ENCODE measurements at places on chromosomes 4 and X.

DNA sequence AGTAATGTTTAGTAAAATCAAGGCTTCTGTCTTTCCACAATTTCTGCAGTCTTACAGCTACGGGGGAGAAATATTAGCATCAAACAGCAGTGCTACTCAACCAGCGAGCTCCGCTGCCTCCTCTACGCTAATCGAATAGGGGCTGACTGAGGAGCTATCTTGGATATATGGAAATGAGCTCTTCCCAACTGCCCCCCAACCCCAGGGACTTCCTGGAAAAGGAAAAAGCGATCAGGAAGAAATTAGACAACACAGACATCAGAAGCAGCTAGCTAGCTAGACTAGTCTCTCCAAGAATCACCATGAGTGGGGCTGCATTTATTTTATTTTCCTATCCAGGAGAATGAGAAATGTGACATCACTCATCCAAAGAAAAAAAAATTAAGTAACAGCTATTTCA is 7.6 kb downstream of the NKX6-1 start:
- no peak for DNase-seq

DNA sequence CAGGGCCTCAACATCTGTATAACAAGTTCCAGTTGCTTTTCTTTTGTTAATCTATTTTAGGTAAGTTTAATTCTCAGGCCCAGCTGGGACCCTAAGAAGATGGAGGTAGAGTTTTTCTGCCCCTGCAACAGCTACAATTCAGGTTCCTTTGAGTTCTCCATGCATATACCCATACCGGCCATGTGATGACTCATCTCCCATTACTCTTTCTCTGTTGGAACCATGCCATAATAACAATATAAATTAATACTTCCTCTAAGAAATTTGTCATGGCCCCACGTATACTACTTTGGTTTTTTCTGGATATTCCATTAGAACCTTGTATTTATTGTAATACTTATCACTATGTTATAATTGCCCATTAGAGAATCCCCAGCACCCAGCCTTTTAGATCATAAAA is 1.3 kb upstream of the INTU start:
- no peak for DNase-seq

- DNase-seq, result no peak
Measured at GRCh38 chr4:48175328-48175727, 41.3 kb upstream of the TXK start.

DNA sequence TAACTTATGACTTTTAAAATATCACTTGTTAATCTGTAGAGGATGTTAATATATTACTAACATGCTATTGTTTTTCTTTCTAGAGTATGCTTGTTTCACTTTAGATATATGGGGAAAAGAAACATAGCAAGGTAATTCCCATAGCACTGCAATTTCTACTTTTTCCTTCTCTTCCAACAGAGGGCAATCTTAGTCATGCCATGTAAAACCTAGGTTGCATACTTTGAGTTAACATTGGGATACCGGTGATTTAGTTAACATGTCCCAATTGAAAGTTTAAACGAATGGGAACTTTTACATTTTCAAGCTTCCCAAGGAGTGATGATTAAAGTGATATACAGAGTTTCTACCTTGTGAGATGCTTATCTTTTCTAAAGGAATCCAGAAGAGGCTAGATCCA is 89.4 kb upstream of the IL13RA1 start:
- no peak for DNase-seq

- DNase-seq, result peak; percentile 72
Measured at GRCh38 chrX:153727123-153727931, 2.7 kb downstream of the ABCD1 start.

- no peak for DNase-seq
Measured at GRCh38 chr4:139035650-139036049, 20.1 kb downstream of the NOCT start.

DNA sequence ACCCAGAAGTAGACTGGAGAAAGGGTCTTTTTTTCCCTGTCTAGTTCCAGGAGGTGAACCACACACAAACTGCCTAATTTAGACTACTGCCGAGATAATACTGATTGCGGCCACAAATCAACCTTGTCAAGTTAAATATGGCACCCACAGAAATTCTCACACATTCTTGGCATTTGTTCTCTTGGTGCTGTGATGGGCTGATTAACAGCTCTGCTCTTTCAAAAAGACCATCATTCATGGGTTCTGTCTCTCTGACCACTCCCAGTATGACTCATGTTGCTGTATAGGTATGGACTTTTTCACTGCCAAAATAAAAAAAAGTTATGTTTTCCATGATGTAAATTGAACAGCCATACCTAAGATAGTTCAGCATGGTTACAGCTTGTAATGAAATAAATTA is 1003.5 kb upstream of the LCORL start:
- no peak for DNase-seq

GRCh38 chr4:85966373-85966772 is 393.5 kb downstream of the MAPK10 start:
- DNase-seq, result no peak

DNA sequence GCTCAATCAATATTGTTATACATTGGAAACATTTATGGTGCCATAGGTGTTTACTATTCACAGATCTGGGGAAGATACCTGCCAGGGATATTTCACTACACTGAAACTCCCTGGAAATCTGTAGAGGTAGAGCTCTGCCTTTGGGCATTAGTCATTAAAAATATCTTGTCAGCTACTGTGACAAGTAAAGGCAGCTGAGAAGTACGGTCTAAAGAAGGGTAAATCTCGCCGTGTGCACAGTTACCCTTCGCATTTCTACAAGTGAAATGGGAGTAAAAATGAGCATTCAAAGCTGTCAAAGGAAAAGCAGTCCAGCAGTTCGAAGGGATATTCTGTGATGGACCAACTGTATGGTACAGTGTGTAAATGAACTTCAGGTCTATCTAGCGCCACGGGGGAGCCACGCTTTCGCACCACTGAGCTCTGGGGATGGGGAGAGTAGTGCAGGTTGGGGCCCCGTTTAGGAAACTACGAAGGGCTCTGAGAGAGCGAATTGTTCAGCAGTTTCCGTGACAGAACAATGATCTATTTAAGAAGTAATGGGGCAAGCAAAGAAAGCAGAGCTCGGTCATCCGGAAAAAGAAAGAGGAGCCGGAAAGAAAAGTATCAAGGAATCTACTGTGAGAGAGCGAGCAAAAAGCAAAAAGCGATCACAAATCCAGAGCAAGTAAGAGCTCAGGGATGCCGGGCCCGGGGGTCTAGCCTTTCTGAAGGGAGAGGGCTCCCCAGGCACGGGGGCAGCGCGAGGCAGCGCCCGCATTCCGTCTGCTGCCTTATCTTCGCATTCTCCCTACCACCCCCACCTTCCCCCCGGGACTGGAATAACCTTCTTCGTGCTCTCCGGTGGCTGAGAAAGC is 646 bp downstream of the TIGD4 start:
- peak; percentile 44 for DNase-seq

- no peak for DNase-seq
Measured at GRCh38 chrX:38045538-38046096, 39.3 kb downstream of the SYTL5 start.

GRCh38 chr4:177479063-177479462 is 36.8 kb upstream of the AGA start:
- no peak for DNase-seq

GRCh38 chr4:174593701-174594100 is 71.4 kb upstream of the HPGD start:
- DNase-seq, result no peak

- DNase-seq, result no peak
Measured at GRCh38 chr4:128291096-128291495, 3.5 kb upstream of the PGRMC2 start.

GRCh38 chr4:16860516-16860915 is 37.9 kb downstream of the LDB2 start:
- no peak for DNase-seq

- DNase-seq, result no peak
Measured at GRCh38 chrX:120244395-120244734, 6.2 kb upstream of the ZBTB33 start.

- no peak for DNase-seq
Measured at GRCh38 chr4:2042947-2043395, 16.2 kb upstream of the NAT8L start.

GRCh38 chr4:23876418-23877089 is 13.3 kb downstream of the PPARGC1A start:
- no peak for DNase-seq

- DNase-seq, result no peak
Measured at GRCh38 chrX:133929836-133930464, 55.4 kb downstream of the GPC3 start.

DNA sequence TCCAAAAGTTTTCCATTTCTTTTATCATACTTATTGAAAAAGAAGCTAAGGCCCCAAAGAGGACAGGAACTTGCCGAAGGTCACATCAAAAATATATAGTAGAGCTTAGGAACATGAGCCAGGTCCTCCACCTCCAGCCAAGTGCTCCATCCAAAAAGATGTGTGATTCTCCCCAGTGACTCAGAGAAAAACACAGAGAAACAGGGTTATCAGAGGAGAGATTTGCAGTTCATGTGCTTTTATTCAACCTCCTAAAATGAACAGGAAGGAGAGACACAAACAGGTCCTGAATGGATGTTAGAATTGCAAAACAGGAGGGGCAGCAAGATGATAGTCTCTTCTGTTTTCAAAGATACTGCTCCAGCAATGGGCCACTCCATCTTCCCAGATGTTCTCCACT is 19.6 kb upstream of the FGF16 start:
- DNase-seq, result no peak

GRCh38 chrX:17052210-17052609 is 105.8 kb downstream of the REPS2 start:
- no peak for DNase-seq

- no peak for DNase-seq
Measured at GRCh38 chr4:3254302-3255131, 5.6 kb downstream of the MSANTD1 start.

- no peak for DNase-seq
Measured at GRCh38 chr4:27343411-27343810, 482.8 kb downstream of the STIM2 start.

- no peak for DNase-seq
Measured at GRCh38 chrX:112662559-112663427, 16.9 kb downstream of the LHFPL1 start.

GRCh38 chr4:147735413-147736301 is 3.8 kb downstream of the ARHGAP10 start:
- no peak for DNase-seq

GRCh38 chrX:2781698-2782097 is 29.9 kb downstream of the XG start:
- no peak for DNase-seq

DNA sequence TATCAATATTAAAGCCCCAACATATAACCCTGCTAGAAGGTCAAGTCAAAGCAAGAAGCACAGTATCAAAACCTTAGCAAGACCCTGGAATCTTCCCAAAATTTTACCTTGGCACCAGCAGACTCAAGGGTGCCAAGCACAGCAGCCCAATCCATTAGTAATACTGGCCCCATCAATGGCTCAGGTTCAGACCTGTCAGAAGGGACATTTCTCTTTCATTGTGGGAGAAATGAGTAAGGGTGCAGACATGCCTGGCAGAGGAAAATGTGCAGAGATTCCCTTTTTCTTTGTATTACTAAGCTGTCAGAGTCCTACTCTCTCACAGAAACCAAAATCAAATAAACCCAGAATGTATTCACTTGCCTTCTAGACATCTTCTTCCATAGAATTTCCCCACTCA is 203.9 kb downstream of the EVC2 start:
- no peak for DNase-seq

GRCh38 chr4:17400686-17401085 is 111.2 kb downstream of the QDPR start:
- no peak for DNase-seq

DNA sequence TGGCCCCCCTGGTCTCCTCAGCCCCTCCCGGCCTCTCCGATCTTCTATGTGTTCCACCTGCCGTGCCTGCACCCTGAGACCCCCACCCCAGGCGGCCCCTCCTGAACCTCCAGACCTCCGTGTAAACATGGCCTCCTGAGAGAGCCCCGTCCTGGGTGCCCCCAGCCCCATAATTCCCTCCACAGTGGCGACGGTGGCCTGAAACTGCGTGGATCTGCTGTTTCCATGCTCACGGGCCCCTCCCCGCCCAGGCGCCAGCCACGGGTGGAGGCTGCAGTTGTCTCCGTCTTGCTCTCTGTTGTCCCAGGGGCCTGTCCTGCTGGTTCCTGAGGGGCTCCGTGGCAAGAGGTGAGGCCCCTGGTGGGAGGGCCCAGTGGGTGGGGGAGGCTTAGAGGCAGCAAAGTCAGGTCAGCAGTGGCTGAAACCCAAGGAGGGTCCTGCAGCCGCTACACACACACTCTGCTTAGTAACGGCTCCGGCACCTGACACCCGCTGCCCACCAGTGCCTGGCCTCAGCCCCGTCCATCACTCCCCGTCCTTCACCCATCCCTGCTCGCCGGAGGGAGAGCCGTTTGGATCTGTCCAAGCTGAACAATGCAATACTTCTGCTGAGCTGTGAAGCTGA is 75.8 kb downstream of the FAM53A start:
- DNase-seq, result no peak

- peak; percentile 97 for DNase-seq
Measured at GRCh38 chr4:133148690-133149363, at the start of gene PCDH10. PCDH10 (plus strand) TSS chr4:133149294; CDS start chr4:133150141, 847 bp downstream.

DNA sequence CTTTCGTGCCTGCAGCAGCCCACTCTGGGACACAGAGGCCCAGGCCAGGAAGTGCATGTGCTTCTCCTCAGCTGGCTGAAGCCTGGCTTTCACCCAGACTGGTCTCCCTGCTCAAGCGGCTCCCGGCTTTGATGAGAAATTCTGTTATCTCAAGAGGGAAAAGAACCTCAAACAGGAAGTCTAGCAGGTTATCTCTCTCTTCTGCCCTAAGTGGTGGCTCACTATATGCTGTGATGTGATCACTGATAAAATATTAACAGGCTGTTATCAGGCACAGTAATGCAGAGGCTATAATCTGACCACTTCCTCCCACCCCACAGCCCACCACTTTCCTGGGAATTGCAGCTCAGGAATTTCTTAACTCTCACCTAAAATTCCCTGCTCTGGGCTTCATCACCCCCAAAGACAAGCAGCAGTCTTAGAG is 13.3 kb downstream of the CLDN2 start:
- DNase-seq, result no peak

DNA sequence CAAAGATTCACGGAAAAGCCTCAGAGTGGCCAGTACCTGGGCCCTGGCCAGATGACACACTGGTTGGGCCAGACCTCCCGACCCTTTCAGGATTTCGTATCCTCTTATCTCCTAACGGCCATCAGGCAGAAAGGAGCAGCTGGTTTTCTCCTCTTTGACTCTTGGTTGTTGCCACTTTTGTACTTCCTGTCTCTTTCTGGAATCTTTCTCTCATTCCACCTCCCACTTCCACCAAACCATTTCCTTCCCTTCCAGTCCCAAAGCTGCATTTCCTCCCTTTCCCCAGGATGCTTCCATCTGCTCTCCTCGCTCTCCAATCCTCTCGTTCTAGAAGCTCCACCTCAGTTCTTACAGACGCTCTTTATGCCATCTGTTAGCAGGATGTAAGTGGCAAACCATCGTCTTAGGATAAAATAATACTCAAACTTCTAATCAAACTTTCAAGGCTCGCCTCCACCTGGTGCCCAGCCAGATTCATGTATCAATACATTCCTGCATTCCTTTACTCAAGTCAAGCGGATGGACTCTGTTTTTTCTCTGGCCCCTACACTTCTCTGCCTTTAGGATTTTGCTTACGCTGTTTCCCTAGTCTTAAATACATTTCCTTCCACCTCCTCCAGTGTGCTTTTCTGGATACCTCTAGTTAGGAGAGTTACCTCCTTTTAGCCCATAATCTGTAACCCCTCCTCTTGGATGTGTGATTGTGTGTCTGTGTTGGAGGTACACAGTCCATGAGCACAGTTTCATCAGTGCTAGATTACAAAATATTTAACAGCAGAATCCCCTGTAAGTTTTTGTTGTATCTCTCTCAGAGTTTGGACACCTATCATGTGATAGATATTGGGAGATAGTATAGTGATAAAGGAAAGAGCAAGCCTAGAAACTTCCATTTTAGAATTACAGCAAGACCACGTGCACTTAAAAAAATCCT is 70.4 kb downstream of the LDB2 start:
- DNase-seq, result no peak

GRCh38 chr4:78346222-78346621 is 205.3 kb upstream of the ANXA3 start:
- DNase-seq, result no peak
